Stomach (tissue), 19 donors: ENCODE measurements at places on chromosomes 2 and 18. TPM values are rescaled to one million over a fixed set of nuclear protein-coding genes. Genes with fewer than 3 reads are reported as not detected.

SRD5A2 gene
- total RNA-seq = not detected

ACMSD gene
- not detected for total RNA-seq

HNMT gene
- 11.2 TPM for total RNA-seq

LHCGR gene
- 0.43 TPM for total RNA-seq

PARD3B gene
- 15.9 TPM for total RNA-seq

FSHR gene
- total RNA-seq = not detected

RTP5 gene
- total RNA-seq = not detected

NEU2 gene
- not detected for total RNA-seq

DSG1 gene
- not detected for total RNA-seq

SERPINB10 gene
- not detected for total RNA-seq

IL36A gene
- not detected for total RNA-seq

GPR45 gene
- total RNA-seq = not detected

R3HDM1 gene
- total RNA-seq = 12.1 TPM

DNA sequence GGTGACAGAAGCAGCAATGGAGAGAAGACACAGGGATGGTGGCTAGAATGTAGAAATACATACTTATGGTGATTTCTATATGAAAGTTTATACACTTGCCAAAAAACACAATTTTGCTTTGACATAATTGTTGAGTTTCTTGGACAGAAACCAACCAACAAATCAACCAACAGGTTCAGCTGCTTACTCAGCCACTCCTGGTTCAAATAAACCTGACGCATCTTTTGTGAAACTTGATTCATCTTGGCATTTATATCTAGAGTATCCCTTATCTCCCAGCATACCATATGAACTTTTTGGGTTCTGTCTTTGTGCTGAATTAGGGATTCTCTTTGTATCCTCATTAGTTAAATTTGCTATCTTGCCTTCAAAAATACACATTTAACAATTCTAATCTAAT is 54.1 kb upstream of the ERBB4 start:
- DNase-seq = no peak

GRCh38 chr2:142989273-142990204 is 112.1 kb downstream of the KYNU start:
- DNase-seq = peak; percentile 76

DNA sequence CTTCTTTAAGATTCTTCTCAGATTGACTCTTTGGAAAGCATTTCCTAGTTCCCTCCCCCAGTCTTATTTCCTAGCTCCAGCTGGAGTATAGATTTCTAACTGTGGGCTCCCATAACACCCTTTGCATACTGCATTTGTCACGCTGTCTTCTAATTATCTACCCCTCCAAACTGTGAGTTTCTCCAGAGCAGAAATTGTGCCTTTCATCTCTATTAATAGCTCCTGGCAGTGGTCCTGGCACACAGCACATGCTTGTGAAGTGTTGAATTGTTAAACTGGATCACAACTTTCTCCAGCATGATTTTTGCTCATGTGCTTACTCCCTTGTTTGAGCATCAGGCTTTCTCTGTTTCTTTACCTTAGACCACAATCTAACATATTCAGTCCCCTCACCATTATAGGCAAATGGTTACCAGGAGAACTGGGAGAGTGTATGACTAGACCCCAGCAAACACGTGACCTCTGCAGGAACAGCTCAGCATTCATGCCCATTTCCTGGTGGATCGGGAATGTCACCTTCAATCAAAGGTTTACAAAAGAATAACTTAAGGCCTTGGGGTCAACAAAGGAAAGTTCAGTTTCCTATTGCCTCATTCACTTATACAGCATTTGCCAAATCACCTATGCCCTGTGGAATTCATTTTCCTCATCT is 175.7 kb upstream of the TANK start:
- DNase-seq = no peak

- peak; percentile 73 for DNase-seq
These were observed 123.8 kb upstream of the DLX2 start for GRCh38 chr2:172226244-172227061.

DNA sequence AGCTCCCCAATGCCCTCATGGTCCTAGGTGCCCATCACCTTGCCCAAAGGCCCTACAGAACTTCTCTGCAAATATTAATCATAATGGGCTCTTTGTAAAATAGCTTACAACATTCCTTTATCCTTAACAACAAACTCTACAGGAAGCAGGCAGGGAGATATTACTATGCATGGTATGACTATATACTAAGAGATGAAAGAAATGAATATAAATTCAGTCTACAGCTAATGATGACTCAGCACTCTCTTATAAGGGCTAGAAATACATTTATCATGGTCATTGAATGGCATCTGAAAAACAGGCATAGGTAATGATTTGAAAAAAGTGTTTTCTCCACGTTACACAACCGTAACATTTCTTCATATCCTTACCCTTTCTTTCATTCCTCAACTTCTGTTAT is 254.8 kb upstream of the DSEL start:
- DNase-seq = no peak

GRCh38 chr2:155830817-155831579 is 501.5 kb downstream of the NR4A2 start:
- no peak for DNase-seq

DNA sequence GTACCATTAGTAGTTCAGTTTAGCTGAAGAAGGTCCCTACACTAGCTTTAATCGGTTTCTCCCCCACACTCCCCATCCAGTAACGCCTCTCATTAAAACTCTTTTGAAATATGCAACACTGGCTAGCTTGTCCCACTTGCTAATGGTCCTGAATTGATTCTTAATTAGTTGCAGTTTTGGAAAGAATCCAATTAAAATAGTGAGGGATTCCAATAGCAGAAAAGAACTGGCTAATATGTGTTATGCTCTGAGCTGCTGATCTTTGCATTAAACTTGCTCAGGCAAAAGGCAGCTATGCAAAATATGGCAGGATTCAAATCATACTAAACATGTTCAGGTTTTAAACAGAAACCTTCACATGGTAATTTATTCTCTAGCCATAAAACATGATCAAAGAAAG is 252.5 kb upstream of the HNRNPA3 start:
- no peak for DNase-seq

- no peak for DNase-seq
These were observed 25.4 kb downstream of the SPP2 start for GRCh38 chr2:234075947-234076346.

GRCh38 chr18:62690236-62690815 is 25.0 kb upstream of the PHLPP1 start:
- DNase-seq = no peak

DNA sequence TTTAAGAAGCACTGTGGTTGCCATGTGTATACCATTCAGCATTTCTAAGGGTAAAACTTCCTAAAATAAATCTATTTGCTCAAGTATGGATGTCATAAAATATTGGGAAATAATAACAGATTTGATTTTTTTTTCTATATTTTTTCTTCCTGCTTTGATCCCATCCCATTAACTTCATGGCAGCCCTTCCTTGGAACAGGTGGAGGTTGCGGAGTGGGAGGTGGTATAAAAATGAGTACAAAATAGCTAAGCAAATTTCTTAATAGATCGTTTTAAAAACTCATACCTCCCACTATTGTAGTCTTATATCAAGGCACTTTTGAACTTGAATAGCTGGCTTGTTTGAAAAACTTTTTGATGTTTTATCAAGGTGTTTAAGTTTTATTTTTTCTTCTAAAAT is 152.1 kb upstream of the KYNU start:
- no peak for DNase-seq

DNA sequence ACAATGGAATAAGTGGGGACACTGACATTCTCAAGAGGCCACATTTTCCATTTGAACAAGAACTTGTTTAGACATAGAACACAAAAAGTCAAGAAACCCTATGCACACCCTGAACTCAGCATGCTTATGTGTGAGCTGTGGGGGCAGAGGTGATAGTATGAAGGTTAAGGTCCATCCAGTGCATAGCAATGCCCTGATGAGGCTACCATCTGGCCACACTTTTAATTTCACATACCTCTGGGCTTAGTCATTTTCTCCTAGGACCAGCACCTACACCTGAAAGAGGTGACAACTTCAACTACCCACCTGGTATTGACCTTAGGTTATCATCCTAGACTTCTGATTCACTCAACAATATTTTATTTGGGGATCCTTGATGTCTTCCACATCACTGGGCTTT is 139.8 kb downstream of the PIK3C3 start:
- no peak for DNase-seq

DNA sequence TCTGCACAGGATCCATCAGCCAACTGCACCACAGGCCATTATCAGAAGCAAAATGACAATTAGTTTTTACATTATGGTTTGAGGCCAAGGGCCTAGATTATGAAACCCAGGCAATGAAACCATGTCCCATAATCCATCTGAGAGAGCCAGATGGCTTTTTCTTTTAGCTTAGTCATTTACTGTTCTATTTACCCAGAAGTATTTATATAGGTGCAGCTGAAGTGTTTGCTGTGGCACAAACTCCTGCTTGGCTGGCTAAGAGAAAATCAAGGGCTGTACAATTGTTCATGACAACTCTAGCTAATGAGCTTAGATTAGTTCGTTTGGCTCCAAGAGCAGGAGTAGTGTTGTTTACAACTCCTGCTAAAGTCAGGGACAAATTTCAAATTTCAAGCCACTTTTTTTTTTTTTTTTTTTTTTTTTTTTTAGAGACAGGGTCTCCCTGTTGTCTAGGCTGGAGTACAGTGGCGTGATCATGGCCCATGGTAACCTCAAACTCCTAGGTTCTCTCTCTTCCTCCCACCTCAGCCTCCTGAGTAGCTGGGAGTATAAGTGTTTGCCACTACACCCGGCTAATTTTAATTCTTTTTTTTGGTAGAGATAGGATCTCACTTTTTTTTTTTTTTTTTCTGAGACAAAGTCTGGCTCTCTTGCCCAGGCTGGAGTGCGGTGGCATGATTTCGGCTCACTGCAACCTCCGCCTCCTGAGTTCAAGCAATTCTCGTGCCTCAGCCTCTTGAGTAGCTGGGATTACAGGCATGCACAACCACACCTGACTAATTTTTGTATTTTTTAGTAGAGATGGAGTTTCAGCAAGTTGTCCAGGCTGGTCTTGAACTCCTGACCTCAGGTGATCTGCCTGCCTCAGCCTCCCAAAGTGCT is 18.4 kb upstream of the REV1 start:
- no peak for DNase-seq

GRCh38 chr2:151182899-151183809 is 78.5 kb downstream of the RBM43 start:
- no peak for DNase-seq

DNA sequence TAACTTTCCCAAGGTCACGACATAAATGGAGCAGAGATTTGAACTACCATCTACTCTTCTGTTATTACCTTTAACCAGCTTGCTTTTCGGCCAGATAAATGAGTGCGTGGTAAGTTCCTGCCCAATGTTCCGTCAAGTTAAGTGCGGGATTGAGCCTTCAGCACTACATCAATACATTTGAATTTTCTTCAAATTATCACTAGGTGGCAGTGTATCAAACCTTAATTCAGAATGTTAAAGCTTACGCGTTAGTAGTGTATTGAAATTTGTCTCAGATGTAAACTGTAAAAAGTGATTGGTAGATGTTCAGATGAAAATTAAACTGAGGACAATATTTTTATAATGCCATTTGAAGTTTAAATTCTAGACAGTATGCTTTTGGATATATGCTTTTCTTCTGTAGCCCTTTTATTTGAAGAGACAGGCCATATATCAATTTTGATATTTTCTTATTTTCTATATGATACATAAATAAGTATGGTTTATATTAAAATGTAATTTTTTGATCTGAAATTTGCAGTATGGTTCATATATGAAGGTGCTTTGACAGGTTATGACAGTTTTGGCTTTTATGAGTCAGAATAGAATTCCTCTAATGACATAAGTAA is 681.3 kb downstream of the ADCYAP1 start:
- no peak for DNase-seq

GRCh38 chr2:223008162-223008561 is 43.8 kb upstream of the KCNE4 start:
- no peak for DNase-seq

- DNase-seq = no peak
These were observed 70.5 kb downstream of the ACTR2 start for GRCh38 chr2:65298089-65298488.

DNA sequence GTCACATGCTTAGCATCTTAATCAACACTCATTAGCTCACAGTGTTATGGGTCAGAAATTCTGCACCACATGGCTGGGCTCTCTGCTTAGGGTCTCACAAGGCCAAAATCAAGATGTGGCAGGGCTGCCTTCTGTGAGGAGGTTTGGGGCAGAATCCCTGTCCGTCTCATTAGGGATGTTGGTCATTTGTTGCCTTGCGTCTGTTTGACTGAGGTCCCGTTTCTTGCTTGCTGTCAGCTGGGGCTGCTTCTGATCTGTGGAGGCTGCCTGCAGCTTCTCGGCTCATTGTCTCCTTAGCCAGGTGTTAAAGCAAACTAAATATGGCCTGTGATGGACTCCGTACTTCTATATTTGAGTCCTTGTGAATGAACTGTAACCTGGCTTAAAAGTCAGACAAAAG is 146.5 kb downstream of the NDUFA10 start:
- peak; percentile 3 for DNase-seq

GRCh38 chr2:200693836-200694470 is 108.1 kb downstream of the AOX1 start:
- DNase-seq = no peak

DNA sequence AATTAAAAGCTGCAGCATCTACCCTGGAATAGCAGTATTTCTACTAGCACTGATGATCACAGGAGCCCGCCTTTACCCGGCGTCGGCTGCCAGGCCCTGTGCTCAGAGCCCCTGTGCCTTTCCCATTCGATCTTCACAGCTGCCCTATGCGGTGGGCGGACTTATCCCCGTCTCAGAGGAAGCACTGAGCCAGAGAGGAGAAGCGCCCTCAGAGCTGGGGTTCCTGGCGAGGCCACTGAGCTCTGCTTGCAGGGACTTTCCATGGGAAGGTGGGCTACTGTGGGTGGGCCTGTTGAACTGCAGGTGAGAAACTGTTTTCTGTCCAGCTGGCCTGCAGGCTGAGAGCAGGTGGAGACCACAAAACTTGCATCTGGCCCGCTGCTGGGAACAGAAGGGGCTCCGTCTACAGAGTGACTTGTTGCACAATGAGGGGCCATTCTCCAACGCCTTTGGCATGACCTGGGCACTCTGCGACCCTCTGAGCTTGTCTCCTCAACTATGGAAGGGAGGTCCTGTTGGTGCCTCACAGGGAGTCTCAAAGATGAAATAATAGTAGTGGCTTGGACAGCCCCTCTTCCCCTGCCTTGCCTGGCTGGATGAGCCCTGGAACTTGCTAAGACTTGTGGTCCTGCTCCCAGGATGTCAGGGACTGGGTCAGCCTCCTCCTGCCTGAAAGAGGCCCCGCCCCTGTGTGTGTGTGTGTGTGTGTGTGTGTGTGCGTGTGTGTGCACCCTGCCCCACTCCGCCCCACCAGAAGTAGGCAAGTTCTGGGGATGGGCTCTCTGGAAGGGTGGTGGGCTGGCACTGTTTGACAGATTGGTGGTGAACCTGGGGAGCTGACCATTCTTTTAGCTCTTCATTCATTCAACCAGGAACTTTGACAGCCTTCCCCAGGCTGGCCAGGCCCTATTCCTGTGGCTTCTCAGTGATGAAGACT is 32.7 kb downstream of the GLI2 start:
- DNase-seq = no peak

- DNase-seq = no peak
These were observed 10.7 kb downstream of the SPTBN1 start for GRCh38 chr2:54466870-54467269.
